ENCODE measurements at places on chromosomes 6 and 20.

DNA sequence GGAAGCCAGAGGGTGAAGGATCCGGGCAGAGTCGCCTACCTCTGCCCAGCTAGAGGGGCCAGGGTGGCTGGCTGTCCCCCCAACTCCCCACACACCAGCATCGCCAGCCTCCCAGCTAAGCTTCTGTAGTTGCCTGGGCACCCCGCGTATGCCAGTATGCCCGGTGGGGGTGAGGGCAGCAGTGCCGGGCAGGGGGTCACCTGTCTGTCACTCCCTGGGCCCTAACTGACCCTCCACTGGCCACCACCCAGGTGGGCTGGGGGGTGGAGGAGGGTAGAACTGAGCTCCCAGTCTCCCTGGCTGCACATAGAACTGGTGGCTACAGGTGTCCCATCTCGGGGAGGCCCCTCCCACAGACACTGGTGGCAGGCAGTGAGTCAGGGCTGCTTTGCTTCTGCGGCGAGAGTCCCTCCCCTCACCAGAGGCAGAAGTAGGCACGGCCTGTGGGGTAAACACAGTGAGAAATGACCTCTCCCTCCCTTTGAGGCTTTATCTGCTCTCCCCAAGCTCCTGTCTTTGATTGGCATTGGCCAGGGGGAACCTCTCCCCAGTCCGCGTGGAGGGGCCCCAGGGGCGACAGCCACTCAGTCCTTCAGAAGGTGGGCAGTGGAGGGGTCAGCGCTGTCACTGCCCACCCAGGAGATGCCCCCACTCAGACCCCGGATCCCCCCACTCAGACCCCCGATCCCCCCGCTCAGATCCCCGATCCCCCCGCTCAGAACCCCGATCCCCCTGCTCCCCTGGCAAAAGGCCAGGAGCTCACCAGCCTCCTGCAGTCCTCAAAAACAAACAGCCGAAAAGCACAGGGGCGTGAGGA, 2.5 kb downstream of the NTSR1 start:
- DNase-seq: no peak

DNA sequence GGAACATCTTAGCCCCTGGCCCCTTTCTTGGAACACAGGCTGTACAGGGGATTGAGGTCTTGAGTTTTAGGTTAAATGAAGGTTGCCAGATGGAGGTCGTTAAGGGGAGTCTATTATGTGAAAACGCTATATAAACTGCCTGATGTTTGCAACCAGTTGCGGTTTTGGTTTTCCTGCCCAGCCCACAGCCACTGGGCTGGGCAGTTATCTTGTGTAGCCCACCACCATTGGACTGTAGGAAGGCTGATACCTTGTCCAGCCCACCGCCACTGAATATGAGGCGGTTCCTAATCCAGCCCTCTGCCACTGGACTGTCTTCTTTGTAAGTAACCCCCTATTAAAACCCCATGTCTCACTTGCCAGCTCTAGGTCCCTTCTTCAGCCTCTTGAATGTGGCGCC, 42.3 kb upstream of the COL21A1 start:
- DNase-seq: no peak

GRCh38 chr6:11963756-11964500, 48.2 kb upstream of the HIVEP1 start:
- no peak for DNase-seq

DNA sequence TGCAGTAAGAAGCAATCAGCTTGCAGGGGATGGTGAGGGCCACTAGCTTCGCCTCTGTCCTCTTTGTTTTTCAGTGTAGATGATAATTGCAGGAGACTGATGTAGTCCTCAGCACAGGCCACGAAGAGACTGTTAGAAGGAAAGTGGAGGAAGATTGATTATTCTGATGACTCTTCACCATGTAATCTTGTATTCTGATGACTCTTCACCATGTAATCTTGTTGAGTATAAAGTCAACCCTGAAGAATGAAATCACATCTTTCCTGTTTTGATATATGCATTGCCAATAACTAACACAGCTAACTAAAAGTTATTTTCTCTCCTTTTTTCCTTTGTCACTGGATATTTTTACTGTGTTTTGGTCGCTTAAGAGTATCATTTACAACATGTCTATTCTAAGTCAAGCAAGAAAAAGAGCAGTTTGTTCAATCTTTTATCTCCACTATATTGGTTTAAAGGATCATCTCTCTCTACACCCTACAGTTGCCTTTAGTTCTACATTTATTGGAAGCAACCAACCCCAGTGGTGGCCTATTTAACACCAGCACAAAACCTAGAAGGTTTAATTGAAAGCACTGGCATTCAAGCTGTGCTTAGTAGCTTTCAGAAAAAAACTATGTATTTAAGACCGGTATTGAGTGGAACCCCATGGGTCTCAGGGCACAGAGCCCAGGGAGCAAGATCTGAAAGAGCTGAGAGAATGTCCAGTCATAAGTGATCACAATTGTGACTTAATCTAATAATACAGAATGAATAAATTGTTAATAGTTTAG, 107.2 kb upstream of the BTBD3 start:
- peak; percentile 88 for DNase-seq

DNA sequence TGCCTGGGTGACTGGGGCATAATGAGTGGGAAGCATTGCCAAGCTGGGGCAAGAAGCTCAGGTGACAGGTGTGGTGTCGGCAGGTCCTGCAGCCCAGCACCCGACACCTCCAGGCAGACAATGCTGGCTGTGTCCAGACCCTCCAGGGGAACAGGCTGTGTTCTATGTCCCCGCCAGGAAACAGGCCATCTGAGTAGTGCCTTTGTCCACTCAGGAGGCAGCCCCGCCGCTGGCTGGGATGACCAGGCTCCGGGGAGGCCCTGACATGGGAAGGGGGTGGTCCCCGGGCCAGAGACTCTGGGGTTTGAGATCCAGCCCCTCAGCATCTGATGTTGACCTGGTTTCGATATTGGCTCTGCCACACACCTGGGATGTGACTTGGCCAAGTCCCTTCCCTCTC, 28.4 kb downstream of the SNPH start:
- DNase-seq: no peak

DNA sequence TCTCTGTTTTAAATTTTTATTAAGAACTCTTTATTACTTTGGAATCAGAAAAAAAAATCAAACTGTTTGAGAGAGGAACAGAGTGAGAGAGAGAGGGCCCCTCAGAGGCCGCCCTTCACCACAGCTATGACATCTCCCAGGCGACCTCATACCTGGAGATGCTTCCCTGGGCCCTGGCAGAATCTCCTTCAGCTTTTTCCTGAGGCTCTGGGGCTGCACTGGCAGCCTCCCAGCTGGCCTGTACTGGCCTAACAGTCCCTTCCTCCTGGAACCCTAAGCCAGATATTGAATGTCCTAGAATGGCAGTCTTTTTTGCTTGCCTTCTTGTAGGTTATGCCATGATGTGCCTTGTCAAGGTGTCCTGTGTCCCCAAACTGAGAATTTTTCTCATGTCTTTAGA, 13.7 kb downstream of the ABHD12 start:
- no peak for DNase-seq

GRCh38 chr6:122853259-122853995, 64.4 kb downstream of the SMPDL3A start:
- DNase-seq: no peak

- no peak for DNase-seq
Observed at GRCh38 chr6:151617539-151617938, 123.7 kb downstream of the CCDC170 start.

Measured in fibroblast of upper back skin (primary cell).